Lung (tissue), 17 donors: ENCODE measurements at places on chromosomes 6 and 20. TPM values are rescaled to one million over a fixed set of nuclear protein-coding genes. Genes with fewer than 3 reads are reported as not detected.

Gene ZNF391
- 1.7 TPM for polyA plus RNA-seq

Gene ZNF831
- 0.14 TPM for polyA plus RNA-seq

Gene PPIL1
- polyA plus RNA-seq: 12.3 TPM

Gene PLG
- polyA plus RNA-seq: not detected

Gene SAPCD1
- polyA plus RNA-seq: 1.3 TPM

Gene PLCB4
- 2.1 TPM for polyA plus RNA-seq

Gene COL20A1
- 0.09 TPM for polyA plus RNA-seq

Gene TPD52L1
- polyA plus RNA-seq: 15.6 TPM
